MM.1S (cell line): ENCODE measurements at places on chromosomes 16 and 17.
A peak's percentile ranks its signal among the peaks of the same experiment; 100 is the strongest.

- H3K4me3 ChIP-seq: peak overlapping the region; percentile 89
- no peaks in the 10 kb centered on the region for H3K27me3 ChIP-seq
- H3K4me1 ChIP-seq: peaks cover 27% of the 10 kb centered on the region
- peak overlapping the region; percentile 52; the same call in 1 of the 2 replicates for H3K27ac ChIP-seq
Observed at GRCh38 chr16:67666032-67666551, 458 bp downstream of the ENKD1 start.

DNA sequence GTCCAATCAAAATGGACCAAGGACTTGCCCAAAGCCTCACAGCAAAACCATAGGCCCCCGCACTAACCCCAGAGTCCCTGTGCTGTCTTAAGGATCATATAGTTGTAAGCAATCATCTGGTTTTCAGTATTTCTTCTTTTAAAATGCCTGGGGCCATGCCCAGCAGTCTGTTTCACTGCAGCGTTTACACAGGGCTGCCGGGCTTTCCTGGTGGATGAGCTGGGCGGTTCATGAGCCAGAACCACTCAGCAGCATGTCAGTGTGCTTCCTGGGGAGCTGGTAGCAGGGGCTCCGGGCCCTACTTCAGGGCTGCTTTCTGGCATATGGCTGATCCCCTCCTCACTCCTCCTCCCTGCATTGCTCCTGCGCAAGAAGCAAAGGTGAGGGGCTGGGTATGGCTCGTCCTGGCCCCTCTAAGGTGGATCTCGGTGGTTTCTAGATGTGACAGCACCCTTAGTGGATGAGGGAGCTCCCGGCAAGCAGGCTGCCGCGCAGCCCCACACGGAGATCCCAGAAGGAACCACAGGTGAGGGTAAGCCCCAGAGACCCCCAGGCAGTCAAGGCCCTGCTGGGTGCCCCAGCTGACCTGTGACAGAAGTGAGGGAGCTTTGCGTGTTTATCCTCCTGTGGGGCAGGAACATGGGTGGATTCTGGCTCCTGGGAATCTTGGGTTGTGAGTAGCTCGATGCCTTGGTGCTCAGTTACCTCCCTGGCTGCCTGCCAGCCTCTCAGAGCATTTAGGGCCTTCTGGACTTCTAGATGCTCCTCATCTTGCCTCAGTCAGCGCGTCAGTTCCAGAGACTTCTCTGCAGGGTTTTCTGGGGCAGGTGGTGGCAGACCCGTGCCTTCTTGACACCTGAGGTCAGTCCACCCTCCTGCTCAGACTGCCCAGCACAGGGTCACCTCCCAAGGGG, 24.8 kb upstream of the STH start:
- DNase-seq: no peak
- no peaks in the 10 kb centered on the region for H3K27me3 ChIP-seq

- H3K4me3 ChIP-seq: no peak overlapping the region
- H3K4me1 ChIP-seq: peaks cover 9% of the 10 kb centered on the region
- no peaks in the 10 kb centered on the region for H3K27me3 ChIP-seq
- H3K27ac ChIP-seq: no peak overlapping the region
- no peak for DNase-seq
Observed at GRCh38 chr16:66647866-66648265, 43.4 kb downstream of the CMTM3 start.

- H3K36me3 ChIP-seq: no peaks in the 10 kb centered on the region
- H3K4me3 ChIP-seq: no peak overlapping the region
- DNase-seq: peak; percentile 7
- no peak overlapping the region for H3K27ac ChIP-seq
Observed at GRCh38 chr16:67179421-67180080, 4.2 kb downstream of the MATCAP1 start.

DNA sequence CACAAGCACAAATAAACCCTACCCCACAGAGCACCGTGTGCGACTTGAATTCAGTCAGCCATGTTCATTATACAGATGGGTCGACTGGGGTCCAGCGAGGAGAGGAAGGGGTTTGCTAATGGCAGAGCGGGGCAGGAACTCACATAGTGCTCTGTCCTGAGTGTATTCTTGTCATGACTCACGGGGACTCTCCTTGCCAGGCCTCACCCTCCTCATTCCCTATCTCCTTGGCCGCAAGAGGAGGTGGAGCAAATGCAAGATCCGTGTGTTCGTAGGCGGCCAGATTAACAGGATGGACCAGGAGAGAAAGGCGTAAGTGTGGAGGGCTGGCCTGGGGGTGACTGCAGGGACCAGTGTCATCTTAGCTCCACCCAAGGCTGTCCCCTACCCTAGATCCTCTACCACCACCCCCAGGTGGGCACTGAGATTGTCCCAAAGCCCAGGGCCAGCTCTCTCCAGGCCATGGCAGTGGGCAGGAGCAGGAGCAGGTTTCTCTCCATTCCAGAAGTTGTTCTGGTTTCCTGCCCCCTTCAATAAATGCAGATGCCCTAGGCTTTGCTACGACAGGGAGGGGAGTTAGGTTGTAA, 29.4 kb downstream of the SLC12A3 start:
- peaks cover 7% of the 10 kb centered on the region for H3K4me1 ChIP-seq
- no peaks in the 10 kb centered on the region for H3K27me3 ChIP-seq
- no peaks in the 10 kb centered on the region for H3K36me3 ChIP-seq
- no peak for DNase-seq
- no peak overlapping the region for H3K27ac ChIP-seq
- no peak overlapping the region for H3K4me3 ChIP-seq

DNA sequence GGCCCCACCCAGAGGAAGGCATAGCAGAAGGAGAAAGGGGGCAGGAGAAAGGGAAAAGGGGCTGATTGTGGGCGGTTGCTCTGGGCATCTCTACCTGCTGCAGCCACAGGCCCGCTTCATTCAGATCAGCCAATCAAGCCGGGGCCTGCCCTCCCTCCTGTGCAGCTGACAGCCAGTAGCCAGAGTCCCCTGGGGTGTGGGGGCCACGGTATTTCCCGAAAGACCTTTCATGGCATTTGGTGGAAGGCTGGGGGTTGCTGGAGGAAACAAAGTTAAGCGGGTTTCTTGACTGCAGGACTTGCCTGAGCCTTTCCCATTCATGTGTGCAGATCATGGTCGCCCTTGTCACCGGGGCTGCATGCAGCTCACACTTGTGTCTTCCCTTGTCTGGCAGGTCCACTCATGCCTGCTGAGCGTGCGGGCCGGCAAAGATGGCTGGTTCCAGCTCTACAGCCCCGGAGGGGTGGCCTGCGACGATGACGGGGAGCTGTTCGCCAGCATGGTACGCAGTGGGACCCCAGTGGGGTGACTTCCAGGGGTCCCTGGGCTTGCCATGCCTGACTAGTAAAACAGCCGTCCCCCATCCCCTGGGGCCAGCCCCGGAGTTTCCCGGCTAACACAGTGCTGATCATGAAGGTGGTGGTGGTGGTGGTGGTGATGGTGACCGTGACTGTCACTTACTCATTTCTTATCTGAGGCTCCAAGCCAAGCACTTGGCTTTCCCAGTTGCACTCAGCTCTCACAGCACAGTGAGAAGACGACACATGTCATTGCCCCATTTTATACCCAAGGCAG, 82.7 kb upstream of the PLCG2 start:
- no peak overlapping the region for H3K27ac ChIP-seq
- H3K27me3 ChIP-seq: no peaks in the 10 kb centered on the region
- no peak overlapping the region for H3K4me3 ChIP-seq
- H3K36me3 ChIP-seq: no peaks in the 10 kb centered on the region
- no peak for DNase-seq
- H3K4me1 ChIP-seq: no peaks in the 10 kb centered on the region

GRCh38 chr17:63040816-63041215, 74.8 kb downstream of the TANC2 start:
- H3K4me3 ChIP-seq: no peak overlapping the region
- no peaks in the 10 kb centered on the region for H3K36me3 ChIP-seq
- no peaks in the 10 kb centered on the region for H3K27me3 ChIP-seq
- peaks cover 19% of the 10 kb centered on the region for H3K4me1 ChIP-seq
- no peak for DNase-seq
- H3K27ac ChIP-seq: no peak overlapping the region; the same call in 1 of the 2 replicates

DNA sequence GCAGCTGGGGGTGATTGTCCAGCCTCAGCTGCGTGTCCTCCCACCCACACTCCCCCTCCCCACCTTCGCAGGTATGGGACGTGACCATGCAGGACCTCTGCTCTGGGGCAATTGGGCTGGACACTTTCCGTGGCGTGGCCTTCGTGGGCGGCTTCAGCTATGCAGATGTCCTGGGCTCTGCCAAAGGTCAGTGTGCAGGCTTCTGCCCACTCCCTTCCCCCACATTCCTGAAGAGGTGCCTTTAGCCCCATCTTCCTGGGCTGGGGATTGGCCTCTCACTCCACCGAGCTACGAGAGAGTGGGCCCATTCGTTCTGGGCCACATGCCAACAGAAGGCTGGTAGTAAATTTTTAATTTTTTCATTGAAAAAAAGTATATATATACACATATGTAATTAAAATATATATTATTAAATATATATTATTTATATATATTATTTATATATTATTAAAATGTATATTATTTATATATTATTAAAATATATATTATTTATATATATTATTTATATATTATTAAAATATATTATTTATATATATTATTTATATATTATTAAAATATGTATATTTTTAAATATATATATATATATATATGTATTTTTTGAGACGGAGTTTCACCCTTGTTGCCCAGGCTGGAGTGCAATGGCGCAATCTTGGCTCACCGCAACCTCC, 18.5 kb downstream of the PFAS start:
- H3K36me3 ChIP-seq: no peaks in the 10 kb centered on the region; the same call in 1 of the 2 replicates
- no peak overlapping the region for H3K27ac ChIP-seq
- no peak for DNase-seq
- H3K4me1 ChIP-seq: no peaks in the 10 kb centered on the region
- H3K27me3 ChIP-seq: no peaks in the 10 kb centered on the region
- no peak overlapping the region for H3K4me3 ChIP-seq

DNA sequence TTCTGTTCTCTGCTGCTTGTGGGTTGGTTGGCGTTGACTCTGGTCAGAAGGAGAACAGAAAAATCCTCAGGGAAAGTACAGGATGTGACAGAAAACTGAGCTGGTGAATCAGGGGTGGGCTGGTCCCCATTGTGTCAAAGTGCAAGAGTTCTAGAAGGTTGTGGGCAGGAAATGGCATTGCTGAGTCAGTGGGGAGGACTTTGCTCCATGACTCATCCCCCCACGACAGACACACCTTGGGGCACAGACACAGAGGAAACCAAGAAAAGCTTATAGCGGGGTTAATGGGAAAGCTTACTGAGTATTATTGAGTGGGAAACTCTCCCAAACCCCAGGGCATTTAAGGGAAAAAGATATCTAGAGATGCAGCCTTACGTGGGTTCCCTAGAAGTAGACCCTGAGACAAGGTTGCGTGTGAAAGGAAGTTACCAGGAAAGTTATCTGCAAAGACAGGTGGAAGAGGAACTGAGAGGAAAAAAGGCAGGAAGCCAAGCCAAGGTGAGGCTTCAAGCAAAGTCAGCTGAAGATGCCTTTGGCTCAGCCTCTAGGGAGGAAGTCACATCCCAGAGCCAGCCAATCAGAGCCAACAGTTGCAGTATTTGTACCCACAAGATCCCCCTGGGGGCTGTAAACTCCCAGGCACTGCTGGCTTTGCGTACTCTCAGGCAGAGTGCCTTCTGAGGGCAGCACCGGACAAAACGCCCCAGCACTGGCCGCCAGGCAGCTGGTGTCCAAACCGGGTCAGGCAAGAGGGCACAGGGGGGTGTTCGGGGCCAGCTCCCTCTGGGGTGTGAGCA, 86.4 kb downstream of the FOXL1 start:
- H3K4me3 ChIP-seq: no peak overlapping the region
- H3K27me3 ChIP-seq: peaks cover 18% of the 10 kb centered on the region
- no peak overlapping the region for H3K27ac ChIP-seq
- H3K36me3 ChIP-seq: no peaks in the 10 kb centered on the region
- H3K4me1 ChIP-seq: no peaks in the 10 kb centered on the region
- no peak for DNase-seq

DNA sequence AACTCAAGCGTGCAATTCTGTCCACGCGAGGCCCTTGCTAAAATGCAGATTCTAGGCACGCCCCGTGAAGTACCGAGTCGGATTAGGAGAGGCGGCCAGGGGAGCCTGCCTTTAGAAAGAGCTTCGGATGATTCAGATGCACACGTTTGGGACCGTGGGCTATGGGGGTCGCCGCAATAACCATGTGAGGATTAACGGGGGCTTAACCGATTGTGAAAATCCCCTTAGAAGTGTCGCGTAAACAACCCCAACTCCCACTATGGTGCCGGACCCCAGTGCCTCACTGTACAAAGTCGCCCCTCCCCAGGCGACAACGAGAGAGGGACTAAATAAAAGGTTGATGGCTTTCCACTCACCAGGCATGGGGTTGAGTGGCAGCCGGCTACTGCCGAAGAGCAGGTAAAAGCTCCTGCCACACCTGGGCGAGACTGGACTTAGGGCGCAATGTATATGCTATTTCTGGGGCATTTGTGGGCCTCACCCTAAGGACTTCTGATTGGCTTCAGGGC, 635 bp upstream of the SP2 start:
- H3K4me1 ChIP-seq: peaks cover 32% of the 10 kb centered on the region
- DNase-seq: peak; percentile 27
- H3K27me3 ChIP-seq: no peaks in the 10 kb centered on the region
- H3K4me3 ChIP-seq: peak overlapping the region; percentile 86
- H3K36me3 ChIP-seq: no peaks in the 10 kb centered on the region
- H3K27ac ChIP-seq: peak overlapping the region; percentile 53; the same call in 1 of the 2 replicates

DNA sequence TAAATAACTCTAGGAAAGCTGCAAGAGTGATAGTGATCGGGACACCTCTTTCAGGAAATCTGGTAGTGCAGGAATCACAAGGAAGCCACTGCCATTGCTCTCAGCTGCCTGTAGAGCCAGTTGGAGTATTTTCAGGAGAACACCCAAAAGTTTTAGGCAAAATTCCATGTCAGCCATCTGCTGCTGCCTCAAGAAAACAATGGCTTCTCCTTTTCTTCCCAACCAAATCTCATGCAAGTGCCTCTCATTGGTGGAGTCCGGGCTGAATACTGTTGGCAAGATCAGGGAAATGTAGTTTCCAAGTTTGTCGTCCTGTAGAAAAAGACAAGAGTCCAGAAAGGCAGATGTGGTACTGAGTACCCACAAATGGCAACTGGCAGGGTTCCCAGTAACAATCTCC, 54.9 kb upstream of the TANC2 start:
- no peak overlapping the region for H3K4me3 ChIP-seq
- no peaks in the 10 kb centered on the region for H3K4me1 ChIP-seq
- no peak for DNase-seq
- no peaks in the 10 kb centered on the region for H3K27me3 ChIP-seq
- H3K27ac ChIP-seq: no peak overlapping the region

GRCh38 chr16:54066451-54067105, 220.0 kb downstream of the IRX3 start:
- H3K36me3 ChIP-seq: no peaks in the 10 kb centered on the region
- no peaks in the 10 kb centered on the region for H3K4me1 ChIP-seq
- H3K27ac ChIP-seq: no peak overlapping the region
- DNase-seq: no peak
- no peak overlapping the region for H3K4me3 ChIP-seq
